NCI-H82 (cell line): ENCODE measurements at places on chromosomes 13 and 19.

DNA sequence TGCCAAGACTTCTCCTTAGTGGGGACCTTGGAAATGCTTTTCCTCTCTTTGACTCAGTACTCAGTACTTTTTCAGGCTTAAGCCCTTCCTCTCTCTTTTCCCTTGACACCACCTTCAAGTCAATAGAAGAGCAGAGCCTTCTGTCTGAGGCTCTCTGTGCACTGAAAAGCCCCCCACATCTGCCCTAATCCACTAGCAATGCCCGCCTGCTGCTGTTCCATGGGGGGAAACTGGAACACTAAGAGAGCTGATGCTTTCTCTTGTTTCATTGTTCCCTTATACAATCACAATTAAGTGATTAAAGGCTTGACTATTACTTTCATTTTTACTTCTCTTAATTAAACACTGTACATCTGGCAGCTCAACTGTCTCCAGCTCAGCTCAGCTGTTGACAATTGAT, 254.5 kb downstream of the SLITRK6 start:
- DNase-seq, result peak; percentile 79

DNA sequence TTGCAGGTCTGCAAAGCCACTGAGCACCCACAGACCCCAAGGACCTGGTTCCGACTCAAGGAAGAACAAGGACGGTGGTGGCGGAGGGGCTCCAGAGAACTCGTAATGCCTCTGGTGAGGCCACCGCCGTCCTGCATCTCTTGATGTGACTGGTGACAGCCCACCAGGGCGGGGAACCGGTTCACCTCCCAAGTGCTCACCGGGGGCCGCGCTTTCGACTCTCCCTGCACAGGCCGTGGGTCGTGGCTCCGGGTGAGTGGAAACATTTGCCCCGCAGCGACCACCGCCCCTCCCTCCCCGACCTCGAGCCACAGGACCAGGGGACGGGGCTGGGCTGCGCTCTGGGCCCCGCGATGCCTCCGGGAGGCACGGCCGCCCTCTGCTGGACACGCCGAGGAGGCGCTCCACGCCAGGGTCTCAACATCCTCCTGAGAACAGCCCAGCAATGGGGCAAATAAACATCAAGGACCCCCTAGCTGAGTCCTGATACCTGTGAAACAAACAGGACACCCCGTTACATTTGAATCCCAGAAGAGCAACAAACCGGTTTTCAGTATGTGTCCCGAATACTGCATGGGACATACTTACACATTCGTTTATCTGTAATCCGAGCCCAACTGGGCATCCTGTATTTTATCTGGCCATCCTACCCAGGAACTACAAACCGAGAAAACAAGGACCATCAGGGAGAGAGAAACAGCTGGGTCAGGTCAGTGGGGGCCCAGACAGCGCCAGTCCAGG, 3.9 kb upstream of the PLPP2 start:
- DNase-seq, result peak; percentile 58

GRCh38 chr13:49466292-49466838, 22.3 kb downstream of the SETDB2 start:
- DNase-seq, result no peak

- peak; percentile 89 for DNase-seq
Measured at GRCh38 chr19:5805462-5806132, 730 bp downstream of the NRTN start.

- no peak for DNase-seq
Measured at GRCh38 chr13:21074546-21074945, 13.2 kb upstream of the LATS2 start.

GRCh38 chr13:75647126-75647784, 11.1 kb downstream of the LMO7 start:
- DNase-seq, result no peak

DNA sequence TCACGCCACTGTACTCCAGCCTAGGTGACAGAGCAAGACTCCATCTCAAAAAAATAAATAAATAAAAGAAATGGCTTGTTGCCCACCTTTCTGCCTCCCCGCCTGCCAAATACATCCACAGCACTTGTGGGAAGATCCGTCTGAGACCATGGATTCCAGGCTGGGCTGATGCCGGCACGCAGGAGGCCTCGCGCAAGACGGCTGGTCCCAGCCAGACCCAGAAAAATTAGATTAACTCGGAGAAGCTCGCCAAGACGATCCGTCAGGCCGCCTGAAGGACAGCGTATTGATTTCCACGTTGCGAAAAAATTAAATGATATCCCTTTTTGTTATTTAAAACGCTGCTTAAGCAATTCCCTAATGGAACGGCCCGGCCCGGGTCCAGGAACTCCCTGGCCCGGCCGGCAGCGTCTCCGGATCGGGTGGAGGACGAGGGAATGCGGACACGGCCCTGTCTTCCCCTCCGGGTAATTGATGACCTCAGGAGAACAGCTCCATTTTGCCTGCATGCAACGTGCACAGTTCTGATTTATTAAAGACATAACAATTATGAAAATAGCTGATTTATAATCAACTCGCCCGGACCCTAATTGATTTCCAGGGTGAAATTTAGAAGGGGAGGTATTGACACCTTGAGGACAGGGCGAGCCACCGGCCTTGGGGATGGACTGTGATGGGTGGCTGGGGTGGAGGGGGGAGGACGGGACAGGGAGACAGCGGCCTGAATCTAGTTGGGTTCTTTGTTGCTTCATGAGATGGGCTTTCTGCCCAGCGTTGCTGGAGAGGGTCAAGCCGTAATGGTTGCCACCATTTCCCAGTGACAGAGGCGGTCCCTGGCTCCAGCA, 52.1 kb downstream of the ZNRF4 start:
- no peak for DNase-seq

DNA sequence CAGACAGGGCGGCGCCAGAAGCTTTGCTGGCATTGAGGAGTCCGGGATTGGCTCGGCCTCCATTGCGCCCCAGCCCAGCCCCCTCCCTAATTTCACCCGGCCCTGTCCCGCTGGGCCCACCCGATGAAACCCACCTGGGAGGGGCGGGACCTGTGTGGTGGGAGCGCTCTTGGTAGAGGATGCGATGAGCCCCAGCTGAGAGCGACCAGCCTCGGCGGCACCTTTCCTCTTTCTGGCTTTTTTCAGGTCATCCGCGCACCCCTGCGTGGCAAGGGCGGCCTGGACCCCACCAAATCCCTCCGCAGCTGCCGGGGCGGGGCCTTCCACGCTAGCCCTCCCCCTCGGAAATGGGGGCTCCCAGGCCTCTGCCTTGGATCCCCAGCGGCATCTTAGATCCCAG, at the start of gene ZGLP1:
ZGLP1 (minus strand) TSS at position 393 of the 400 bp plus-strand sequence.
- no peak for DNase-seq

DNA sequence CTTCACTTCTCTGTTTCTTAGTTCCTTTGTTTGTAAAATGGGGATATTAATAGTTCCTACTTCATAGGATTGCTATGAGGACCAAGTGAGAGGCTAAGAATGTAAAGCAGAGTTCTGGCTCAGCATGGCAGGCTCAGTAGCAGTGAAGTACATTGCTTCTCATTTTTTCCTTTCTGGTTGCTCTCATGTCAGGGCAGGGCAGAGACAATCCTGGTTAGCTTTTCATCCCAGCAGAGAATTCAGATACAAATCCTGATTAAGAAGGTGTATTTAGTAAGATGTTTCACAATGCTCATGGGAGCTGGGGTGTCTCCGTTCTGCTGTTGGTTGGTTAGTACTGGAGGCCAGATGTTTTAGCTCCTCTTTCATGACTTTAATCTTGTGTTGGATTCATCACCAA, 42.9 kb downstream of the WASF3 start:
- peak; percentile 66 for DNase-seq

- DNase-seq, result no peak
Measured at GRCh38 chr13:73292127-73292526, 233.3 kb downstream of the KLF5 start.

DNA sequence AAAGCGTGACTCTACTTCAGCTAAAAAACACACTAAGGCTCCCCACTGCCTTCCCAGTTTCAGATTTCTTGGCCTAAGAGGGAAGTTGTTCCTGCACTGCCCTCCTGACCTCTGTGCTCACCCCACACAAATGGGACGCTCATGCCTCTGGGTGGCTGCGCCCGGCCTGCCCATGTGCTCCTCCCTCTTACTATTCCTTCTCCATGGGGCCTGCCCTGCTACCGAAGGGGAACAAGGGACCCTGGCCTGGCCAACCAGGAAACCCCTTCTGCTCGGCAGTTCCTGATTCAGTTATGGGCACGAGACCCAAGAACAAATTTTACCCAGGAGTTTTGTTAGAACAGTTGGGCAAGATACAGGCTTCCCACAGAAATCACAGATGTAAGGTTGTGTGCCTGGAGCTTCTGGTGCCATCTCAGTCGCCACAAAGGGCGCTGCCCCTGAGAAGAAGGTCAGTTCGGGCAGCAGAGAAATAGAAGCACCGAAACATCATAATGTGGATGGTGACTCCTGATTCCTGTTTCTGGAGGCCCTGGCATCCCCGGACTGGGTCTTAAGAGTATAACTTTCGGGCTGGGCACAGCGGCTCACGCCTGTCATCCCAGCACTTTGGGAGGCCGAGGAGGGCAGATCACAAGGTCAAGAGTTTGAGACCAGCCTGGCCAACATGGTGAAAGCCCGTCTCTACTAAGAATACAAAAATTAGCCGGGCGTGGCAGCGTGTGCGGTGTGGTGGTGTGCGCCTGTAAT, 5.4 kb upstream of the PLPP2 start:
- DNase-seq, result no peak

DNA sequence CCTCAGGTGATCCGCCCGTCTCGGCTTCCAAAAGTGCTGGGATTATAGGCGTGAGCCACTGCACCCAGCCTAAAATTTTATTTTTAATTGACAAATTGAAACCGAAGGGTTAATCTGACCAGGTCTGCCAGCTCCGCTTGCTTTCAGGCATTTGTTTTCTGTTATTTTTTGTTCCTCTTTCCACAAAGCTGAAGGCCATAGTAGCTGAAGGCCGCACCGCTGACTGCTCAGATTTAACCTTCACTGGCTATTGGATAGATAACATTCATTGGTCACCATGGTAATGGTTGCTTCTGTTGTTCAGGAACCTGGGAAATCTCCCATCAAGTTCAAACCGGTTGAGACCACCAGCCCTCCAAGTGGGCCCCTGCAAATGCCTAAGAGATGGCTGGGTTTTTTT, 124.5 kb upstream of the USP29 start:
- DNase-seq, result no peak
